ENCODE measurements at places on chromosomes 3 and 15.

DNA sequence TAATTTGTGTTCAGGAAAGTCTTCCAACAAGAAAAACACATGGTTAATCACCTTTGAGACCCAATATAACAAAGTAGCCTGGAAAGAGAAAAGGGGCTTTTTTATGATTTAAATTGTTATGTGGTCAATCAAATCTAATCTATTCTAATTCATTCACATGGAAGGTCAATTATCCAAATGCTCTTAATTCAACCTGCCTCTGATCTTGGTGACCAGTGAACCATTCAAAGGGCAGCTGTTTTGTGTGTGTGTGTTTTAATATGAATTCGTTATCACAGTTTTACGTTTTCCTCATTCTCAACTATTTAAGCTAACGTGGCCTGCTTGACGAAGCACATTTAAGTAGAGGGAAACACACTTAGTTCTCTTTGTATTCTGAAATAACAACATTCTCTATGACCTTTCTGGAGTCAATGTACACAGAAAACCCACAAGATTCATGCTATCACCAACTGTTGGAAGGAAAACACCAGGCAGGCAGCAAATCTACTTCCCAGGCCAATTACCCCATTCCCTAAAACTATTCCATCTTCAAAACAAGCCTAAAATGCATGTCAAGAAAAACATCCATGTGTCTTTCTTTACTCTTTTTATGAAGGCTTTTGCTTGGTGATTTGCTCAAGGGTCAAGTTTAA is 195.4 kb downstream of the SUCLG2 start:
- no peak for DNase-seq

DNA sequence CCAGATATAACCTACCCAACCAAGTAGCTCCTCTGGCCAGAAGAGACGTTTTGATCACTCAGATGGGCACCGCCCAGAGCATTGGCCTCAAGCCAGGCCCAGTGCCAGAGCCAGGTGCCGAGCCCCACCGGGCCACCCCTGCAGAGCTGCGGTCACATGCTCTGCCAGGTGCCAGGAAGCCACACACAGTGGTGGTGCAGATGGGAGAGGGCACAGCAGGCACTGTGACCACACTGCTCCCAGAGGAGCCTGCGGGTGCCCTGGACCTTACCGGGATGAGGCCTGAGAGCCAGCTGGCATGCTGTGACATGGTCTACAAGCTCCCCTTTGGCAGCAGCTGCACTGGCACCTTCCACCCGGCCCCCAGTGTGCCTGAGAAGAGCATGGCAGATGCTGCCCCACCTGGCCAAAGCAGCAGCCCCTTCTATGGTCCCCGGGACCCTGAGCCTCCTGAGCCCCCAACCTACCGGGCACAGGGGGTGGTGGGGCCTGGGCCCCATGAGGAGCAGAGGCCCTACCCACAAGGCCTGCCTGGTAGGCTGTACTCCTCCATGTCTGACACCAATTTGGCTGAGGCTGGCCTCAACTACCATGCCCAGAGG is 19.1 kb upstream of the APEH start:
- no peak for DNase-seq

- no peak for DNase-seq
Observed at GRCh38 chr15:67953299-67953698, 100.8 kb upstream of the PIAS1 start.

GRCh38 chr15:101169495-101170071 is 82.3 kb downstream of the CHSY1 start:
- DNase-seq: no peak

DNA sequence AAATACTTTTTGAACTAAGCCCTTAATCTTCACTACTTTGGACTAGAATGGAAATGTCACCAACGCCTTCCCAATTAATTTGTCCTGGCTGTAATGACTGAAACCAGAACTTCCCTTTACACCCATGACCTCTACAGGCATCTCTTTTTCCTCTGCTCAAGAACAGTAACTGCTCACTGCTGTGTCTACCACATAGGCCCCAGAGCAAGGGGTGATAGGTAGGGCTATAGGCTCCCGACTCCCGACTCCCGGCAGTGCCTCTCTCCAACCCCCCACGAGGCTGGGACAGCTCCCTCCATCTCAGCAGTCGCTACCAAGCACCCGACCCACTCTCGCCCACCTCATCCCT is 384 bp upstream of the LEKR1 start:
- no peak for DNase-seq

DNA sequence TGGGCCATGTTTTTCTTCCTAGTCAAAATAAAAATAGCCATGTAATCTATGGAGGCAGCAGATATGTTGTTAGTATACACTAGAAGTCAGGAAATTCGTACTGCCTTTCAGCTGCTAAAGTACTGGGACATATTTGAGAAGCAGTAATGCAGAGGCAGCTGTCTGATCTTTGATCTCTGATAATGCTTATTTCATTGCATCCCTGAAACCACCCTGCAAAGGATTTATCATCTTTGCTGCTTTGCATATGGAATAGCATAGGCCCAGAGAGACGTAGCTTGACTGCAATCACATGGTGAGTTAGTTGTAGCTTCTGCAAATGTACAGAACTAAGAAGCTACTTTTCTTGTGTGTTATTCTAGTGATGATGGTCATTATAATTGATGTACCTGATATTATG is 52.4 kb downstream of the RBM6 start:
- no peak for DNase-seq

DNA sequence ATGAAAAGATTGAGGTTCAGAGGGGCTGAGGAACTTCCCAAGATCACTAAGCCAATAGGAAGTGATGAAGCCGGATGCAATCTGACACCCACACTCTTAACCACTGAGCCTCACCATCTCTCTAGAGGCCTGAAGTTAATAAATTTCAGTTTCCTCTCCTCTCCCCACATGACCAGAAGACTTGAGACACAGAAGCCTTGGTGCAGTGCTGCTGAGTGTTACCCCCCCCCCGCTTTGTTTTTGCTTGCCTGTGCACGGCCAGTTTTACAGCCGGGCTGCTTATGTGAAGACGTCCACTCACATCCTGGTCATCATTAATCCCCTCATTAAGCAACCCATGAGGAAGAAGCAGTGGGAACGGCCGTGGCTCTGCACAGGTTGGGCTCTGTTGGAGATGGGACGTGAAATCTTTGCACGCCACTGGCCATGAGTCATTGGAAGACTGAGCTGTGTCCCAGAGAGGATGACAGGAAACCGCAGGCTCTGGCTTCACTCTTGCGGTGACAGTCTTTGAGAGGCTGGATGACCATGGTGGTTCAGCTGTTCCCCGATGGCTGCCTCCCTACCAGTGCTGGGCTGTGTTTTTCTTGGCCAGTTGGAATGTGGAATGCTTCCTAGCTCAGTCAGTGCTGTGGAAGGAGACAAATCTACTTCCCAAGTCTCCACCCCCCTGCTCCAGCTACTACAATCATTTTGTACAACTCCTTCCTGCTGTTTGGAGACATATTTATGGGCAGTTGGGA is 232.6 kb upstream of the LRTM1 start:
- peak; percentile 35 for DNase-seq

GRCh38 chr3:73548436-73548835 is 76.3 kb downstream of the PDZRN3 start:
- no peak for DNase-seq

DNA sequence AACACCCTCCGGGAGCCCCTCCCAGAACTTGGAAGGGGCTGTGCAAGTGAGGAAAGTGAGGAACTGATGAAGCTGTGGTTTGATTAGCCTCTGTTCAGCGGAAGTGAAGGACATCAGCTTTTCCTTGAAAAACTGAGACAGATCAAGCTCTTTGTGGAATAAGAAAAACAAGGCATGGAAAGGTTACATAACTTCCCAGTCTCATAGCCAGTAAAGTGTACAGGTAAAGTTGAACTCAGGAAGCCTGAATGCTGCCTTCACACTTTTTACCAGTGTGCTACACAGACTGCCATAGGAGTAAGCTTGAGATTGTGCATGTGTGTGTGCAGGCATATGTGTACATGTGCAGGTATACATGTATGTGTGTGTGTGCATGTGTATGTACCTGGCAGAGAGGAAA is 293.2 kb downstream of the FGF12 start:
- no peak for DNase-seq

GRCh38 chr3:38116471-38117162 is 20.3 kb downstream of the ACAA1 start:
- no peak for DNase-seq

DNA sequence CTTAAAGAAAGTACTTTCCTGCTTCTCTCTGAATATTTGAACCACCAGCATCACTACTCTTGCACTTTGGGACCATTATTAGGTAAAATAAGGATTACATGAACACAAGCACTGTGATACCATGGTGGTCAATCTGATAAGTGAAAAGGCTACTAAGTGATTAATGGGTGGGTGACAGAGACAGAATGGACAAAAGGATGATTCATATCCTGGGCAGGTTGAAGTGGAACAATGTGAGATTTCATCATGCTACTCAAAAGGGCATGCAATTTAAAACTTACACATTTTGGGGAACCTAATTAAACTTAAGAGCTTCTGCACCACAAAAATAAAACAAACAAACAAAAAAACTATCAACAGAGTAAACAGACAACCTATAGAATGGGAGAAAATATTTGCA is 172.0 kb upstream of the CD96 start:
- no peak for DNase-seq

DNA sequence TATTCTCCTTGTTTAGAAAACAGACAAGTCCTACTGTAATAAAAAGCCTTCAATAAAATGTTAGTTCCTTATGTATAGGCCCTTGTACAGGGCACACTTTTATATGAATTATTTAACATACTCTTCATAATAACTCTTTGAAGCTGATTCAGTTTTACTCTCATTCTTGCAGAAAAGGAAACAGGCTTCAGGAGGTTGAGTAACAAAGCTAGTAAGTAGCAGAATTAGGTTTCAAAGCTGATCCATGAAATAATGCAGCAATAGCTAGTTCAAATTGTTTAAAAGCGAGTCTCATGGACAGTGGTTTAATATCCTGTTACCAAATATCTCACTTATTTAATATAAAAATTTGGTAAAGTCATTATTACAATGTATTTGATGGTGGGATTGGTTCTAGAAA is 25.0 kb downstream of the TCF12 start:
- DNase-seq: no peak

DNA sequence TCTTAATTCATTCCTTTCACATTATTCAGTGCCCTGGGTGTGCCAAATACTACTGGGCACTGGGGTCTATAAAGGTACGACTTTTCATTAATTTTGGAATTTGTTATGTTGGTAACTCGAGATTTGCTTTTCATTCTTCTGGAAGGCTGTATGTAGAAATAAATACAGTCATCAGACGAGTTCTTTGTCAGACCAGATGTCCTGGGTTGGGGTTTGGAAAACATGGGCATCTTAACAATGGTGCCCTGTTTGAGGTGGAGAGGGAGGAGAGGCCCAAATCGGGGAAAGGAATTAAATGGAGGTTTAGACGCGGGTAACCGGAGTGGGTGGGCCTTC is 662 bp upstream of the GLCE start:
- no peak for DNase-seq

DNA sequence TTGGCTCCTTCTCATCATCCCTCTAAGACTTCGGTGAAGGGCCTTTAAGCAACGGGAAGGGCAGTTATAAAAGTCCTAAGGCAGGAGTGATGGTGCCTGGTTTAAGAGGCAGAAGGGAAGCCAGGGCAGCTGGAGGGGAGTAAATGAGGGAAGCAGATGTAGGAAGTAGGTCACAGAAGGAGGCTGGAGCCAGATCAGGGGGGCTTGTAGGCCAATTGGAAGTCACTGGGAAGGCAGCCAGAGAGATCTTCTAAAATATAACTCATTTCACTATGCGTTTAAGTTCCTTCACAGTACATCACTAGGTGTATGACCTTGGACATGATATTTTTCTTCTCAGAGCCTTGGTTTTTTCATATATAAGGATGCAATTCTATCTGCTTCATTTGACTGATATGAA is 94.7 kb downstream of the MYH15 start:
- DNase-seq: no peak

DNA sequence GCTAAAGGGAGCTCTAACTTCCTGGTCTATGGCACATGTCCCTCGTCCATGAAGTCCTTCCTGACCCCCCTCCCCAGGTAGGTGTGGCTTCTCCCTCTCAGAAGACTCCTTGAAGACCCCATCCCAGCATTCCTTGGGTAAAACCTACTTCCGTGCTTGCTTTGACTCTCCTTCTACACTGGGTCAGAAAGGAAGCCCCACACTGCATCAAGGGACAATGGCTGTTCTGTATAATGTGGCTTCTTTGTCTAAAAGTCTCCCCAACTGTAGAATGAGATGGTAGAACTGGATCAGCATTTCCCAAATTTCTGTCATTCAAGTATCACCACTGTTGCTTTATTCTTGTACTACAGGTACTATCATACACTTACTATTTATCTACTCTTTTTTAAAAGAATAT is 3.9 kb upstream of the DNAJA4 start:
- no peak for DNase-seq

GRCh38 chr15:79442911-79443310 is 10.8 kb downstream of the MINAR1 start:
- DNase-seq: no peak

DNA sequence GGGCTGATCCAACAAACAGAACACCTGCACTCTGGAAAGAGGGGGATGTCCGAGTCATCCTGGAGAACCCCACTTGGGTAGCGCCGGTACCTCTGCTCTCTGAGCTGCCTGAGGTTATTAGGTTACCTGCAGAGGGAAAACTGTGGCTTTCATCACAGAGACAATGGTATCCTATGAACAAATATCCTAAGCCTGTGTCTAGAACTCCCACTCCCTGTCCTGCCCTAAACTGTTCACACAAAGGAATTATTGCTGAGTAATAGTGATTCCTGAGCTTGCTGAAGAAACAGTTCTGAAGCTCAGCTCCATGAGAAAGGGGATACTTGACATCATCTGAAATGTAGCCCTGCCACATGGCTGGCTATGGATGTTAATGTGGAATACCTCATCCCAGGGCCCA is 31.9 kb upstream of the WNT5A start:
- DNase-seq: no peak

DNA sequence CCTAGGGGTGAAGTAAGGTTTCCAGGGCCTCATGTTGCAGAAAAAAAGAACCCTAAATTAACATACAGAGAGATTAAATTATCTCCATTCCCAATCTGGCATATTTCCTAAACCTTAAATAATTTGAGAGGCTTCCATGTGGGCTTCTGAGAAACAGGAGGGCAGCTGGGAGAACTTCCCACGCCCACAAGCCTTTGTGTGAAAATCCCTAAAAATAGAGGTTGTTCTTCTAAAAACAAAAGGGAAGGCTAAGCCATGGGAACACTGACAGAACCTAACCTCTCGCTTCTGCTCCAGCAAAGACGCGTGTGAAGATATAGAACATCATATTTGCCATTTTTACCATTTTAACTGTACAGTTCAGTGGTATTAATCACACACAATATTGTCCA is 812 bp upstream of the SLC12A8 start:
- no peak for DNase-seq

DNA sequence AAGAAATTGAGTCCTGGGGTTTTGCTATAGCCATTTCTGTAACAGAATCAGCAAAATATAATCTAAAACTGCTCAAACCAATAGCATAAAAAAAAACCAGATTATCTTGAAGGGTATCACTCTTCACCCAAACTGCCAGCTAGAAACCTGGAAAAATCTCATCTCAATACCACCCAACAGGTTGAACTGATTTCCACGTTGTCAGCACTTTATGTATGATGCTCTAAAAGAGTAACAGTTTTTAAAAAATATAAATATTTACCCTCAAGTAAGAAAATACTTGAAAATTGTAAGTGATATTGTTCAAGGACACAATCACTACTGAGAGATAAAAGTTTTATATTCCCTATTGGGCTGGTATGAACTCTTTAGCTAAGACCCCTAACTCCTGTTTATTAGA is 451.3 kb downstream of the EPHA3 start:
- no peak for DNase-seq

- no peak for DNase-seq
Observed at GRCh38 chr15:79953951-79954444, 17.0 kb downstream of the BCL2A1 start.

- DNase-seq: no peak
Observed at GRCh38 chr15:45149060-45149459, 19.3 kb downstream of the DUOX1 start.
